RWPE1 (cell line): ENCODE measurements at places on chromosomes 16 and 17.

DNA sequence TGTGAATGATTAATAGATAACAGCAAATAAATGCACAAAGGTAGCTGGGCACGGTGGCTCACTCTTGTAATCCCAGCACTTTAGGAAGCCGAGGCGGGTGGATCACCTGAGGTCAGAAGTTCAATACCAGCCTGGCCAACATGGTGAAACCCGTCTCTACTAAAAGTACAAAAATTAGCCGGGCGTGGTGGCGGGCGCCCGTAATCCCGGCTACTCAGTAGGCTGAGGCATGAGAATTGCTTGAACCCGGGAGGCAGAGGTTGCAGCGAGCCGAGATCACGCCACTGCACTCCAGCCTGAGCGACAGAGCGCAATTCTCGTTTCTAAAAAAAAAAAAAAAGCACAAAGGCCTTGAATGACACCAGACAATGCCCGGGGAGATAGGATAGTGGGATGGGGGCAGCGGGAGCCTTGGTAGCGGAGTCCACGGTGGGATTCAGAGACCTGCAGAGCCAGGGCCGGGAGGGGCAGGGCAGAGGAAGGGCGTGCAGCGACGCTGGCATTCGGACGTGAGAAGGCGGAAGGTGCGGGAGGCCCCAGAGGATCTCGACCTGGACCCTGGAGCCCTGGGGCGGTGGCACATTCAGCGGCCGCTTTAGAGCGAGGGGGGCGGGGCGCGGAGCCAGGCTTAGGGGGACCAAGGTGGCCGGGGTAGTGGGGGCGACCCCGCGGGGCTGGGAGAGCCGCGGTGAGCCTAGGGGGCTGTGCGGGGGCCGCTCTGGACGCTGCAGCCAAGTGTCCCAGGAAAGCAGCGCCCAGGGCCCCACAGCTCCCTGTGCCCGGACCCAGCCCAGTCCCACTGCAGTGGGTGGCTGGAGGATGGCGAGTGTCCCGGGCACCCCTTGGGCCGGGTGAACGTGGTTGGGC is 999 bp upstream of the FLYWCH2 start:
- DNase-seq, result no peak

DNA sequence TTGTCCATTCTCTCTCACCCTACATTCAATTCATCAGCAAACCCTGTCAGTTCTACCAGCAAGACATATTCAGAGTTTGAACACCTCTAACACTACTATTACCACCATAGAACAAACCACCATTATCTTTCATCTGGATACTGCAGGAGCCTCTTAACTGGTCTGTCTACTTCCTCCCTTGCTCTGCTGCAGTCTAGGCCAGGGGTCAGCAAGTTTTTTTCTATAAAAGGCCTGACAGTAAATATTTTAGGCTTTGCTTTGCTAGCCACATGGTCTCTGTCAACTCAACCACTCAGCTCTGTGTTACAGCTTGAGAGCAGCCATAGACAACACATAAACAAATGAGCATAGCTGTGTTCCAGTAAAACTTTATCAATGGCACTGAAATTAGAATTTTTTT is 13.8 kb downstream of the KCTD19 start:
- DNase-seq, result no peak

DNA sequence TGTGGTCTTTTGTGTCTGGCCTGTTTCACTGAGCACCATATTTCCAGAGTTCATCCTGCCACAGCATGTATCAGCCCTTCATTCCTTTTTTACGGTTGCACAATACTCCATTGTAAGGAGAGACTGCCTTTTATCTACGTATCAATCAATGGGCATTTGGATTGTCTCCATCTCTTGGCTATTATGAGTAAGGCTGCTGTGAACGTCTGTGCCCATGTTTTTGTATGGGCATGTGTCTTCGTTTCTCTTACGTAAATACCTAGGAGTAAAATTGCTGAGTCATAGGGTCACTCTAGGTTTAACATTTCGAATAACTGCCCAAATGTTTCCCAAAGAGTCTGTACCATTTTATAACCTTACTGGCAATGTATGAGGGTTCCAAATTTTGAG is 202.8 kb upstream of the FOXF1 start:
- peak; percentile 55 for DNase-seq

- no peak for DNase-seq
These were observed 37.7 kb upstream of the RGS9 start for GRCh38 chr17:65099475-65099874.

DNA sequence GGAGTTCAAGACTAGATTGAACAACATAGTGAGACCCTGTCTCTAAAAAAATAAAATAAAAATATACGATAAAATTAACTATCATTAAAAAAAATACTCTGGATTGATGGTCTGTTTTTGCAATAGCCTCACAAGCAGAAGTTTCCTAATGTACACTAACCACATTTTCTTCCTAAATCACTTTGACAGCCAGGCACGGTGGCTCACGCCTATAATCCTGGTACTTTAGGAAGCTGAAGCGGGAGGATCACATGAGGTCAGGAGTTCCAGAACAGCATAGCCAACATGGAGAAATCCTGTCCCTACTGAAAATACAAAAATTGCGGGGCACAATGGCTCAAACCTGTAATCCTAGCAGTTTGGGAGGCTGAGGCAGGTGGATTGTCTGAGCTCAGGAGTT is 64.7 kb downstream of the HELZ start:
- no peak for DNase-seq
